Central memory CD8-positive, alpha-beta T cell (primary cell): ENCODE measurements at places on chromosomes 3 and 15.

DNA sequence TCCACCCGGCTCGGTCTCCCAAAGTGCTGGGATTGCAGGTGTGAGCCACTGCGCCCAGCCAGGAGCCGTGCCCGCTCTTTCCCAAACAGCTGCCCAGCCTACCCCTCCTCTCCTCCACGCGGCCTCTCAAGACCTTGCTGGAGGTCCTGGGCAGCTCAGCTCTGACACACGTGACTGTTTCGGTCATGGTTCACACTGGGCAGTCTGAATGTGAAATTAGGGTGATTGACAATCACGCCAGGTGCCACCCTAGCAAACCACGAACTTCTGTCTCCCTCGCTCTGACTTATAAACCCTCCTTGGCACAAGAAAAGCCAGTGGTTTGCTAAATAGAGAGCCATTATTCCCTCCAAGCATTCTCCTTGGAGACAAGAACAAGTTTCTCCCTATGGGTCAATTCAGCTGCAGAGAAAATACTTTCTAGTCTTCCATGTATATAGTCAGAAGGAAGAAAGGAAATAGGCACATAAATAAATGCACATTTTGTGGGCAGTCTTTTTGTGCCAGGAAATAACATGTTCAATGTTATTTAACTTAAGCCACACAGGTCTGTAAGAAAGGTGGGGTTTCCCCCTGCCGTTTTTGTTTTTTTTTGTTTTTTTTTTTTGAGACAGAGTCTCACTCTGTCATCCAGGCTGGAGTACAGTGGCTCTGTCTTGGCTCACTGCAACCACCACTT, 121.9 kb upstream of the MEF2A start:
- no peak for DNase-seq

DNA sequence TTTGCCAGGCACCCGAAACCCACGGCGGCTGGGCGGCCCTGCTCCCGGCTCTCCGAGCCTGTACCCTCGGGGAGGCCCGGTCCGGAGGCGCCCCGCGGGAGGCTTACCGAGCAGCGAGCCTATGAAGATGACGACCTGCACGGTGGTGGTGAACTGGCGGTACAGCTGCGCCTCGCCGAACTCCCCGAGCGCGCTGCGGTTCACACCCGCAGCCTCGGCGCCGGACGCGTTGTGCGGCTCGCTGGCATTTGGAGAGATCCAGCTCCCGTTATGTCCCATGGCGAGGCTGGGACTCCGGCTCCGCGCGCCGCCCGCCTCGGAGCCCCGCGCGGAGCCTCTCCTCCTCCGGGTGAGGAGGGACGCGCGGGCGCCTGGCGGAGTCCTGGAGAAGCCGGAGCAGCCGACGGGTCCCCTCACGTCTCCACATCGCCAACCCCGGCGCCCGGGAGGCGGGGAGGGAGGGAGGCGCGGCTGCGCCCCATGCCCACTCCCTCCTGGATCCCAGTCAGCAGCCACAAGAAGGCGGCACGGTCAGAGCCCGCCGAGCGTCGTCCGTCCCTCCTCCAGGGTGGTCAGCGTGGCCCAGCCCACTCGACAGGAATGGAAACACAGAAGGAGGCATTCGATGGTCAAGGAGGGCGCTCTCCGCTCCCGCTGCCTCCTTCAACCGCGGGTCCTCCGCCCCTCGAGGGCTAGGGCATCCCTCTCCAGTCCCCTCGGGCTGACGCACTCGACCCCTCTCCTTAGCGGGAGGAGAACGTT, at the start of gene GPR176:
Gene GPR176 (minus strand): TSS at position 519 of the 762 bp plus-strand sequence. CDS start 240 bp downstream, at position 279.
- no peak for DNase-seq

- no peak for DNase-seq
These were observed 42.8 kb upstream of the PTPRG start for GRCh38 chr3:61518590-61518989.

- no peak for DNase-seq
These were observed 204.6 kb downstream of the ZIC1 start for GRCh38 chr3:147613725-147614124.

DNA sequence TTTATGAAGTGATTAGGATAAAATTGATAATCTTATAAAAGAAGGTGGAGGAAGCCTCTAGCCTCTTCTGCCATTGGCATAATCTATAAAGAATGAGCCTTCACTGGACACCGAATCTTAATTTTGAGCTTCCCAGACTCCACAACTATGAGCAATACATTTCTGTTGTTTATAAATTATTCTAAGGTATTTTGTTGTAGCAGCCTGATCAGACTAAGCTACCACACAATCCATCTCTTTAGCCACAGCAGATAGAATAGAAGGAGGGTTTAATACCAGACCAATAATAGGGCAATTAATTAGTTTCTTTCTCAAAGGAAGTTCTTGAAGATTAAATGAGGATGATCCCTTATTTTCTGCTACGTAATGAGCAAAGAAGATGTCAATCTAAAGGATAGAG, 33.3 kb downstream of the SUCNR1 start:
- no peak for DNase-seq

- no peak for DNase-seq
These were observed 56.9 kb downstream of the GRIP2 start for GRCh38 chr3:14483286-14483685.

- DNase-seq: no peak
These were observed 14.6 kb downstream of the TRAIP start for GRCh38 chr3:49841806-49842205.

DNA sequence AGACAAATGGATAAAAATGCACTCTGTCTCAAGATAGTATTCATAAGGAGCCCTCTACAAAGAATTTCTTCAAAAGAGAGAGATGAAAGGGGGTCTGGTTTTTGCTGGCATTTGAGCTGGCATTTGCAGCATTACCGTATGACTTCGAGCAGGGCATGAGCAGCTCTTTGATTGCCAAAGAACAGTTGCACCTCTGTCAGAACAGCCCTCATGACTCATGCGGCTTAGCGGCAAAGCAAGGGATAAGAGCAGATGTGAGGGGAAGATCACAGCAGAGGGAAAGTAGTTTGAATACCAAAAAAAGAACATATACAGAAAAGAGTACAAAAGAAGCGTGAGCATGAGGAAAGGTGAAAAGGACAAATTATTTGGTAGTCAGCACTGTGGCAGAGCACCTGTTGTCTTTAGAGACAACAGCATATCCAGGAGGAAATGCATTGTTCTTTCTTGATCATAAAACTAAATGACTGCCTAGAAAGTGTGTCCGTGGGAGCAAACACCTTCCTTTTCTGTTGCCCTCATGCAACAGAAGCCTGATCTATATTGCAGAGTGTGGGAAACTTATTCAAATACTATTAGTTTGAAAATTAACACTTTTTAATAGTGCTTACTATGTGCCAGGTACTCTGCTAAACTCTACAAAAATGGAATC, 80.5 kb upstream of the SLC24A5 start:
- no peak for DNase-seq

DNA sequence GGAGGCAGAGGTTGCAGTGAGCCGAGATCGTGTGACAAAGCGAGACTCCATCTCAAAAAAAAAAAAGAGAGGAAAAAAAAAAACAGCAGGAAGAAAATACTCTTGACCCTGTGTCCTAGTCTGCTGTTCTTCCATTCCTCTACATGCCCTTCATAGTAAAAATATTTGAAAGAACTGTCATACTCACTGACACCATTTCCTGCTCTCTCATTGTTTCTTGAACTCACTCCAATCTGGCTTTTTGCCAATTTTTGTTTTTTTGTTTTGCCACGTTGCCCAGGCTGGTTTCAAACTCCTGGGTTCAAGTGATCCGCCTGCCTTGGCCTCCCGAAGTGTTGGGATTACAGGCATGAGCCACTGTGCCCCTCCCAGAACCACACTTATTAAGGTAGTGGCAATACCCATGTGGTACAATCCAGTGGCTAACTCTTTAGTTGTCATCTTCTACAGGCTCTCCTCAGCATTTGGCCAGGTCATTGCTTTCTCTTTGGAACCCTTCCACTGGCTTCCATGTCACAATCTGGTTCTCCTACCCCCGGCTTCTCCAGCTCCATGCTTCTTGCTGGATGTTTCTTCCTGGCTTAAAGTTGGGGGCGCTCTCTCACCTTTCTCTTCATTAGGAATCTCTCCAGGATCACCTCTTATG, 238.2 kb upstream of the C2CD4B start:
- no peak for DNase-seq

DNA sequence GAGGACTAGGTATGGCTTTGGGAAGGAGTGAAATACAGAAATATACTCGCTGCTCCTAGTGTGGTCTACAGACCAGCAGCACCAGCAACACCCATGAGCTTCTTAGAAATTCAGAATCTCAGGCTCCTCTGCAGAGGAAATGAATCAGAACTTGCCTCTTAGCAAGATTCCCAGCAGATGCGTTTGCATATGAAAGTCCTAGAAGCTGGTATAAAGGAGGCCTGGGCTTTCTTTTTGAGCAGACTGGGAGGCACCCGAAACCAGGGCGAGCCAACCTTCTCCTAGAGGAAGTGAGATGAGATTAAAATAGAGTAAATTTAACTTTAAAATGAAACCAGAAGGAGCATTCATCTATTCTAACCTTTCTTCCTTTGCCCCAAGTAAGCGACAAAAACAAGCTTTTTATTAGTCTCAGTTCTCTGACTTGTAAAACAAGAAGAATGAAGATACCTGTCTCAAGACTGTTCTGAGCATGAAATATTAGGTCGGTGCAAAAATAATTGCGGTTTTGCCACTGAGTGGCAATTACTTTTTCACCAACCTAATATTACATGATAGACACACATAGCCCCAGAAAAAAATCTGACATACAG, 140.0 kb downstream of the PDZRN3 start:
- no peak for DNase-seq

DNA sequence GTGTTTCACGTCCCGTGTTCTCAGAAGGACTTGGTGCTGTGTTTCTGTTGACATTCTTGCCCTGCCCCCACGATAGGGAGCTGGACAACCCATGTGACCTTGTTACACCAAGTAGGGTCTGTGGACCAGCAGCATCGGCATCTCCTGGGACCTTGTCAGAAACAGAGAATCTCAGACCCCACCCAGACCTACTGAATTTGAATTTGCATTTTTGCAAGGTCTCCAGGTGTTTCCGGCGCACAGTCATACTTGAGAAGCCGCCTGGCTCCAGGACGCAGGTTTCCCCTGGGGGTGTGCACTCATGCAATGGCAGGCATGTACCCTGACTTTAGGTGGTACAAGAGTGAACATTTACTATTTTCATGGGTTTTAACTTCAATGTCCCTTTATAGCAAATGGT, 117.9 kb downstream of the TLE3 start:
- no peak for DNase-seq

- DNase-seq: no peak
These were observed 148.5 kb downstream of the OSBPL10 start for GRCh38 chr3:31832551-31832950.

DNA sequence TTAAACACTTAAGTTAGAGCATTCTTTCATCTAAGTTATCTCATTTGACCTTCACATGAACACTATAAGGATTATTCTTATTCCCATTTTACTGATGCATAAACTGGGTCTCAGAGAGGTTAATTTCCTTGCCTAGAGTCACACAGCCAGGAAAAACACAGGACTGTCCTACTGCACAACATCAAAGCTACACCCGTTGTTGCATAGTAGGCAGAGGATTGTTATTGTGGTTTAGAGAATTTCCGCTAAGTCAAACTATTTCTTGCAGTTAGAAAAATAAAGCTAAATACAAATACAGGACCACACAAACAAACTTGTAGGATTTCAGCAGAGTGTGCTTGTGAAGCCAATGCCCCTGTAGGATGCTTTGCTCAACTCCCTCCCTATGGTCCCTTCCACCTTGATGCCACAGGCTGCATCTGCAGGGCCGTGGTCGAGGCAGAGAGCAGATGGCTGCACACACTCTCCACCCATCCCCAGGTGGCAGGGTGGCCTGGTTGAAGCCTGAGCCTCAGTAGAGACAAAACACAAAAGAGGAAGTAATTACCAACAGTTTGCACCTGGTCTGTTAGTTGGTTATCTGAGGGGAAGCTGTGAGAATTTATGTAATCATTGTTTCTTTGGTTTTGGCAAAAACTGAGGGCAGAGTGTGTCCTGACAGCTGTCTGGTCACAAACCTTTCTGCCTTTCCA, 41.1 kb upstream of the SKOR1 start:
- DNase-seq: no peak

DNA sequence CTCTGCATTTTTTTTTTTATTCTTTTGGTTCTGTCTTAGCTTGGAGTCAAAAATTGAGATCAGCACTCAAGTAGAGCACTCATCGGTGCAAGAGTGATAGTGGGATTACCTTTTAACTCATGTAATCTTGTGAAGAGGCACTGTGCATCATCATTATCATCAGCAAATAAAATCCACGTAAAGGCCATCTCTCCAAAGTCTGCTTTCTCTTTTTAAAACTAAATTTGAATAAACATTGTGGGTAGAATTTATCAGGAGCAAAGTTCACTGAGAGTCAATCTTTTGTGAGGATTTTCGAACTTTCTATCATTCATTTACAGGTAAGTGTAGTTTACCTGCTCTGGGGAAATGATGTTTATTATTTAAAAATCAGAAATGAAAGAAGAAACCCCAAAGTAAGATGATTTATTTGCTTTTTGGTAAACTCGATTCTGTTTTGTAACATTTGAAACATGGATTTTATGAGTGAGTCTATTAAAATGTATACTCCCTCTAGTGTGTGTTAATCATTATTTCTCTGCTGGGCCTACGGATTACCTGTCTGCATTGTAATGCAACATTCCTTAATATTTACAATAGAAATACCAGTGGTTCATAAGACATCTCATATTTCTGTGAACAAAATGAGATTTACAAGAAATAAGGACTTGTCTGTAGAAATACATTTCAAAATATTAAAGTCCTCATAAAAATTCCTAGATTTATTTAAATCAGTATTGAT, 327.7 kb upstream of the NAALADL2 start:
- no peak for DNase-seq
